ENCODE measurements at places on chromosomes 1 and 21.

DNA sequence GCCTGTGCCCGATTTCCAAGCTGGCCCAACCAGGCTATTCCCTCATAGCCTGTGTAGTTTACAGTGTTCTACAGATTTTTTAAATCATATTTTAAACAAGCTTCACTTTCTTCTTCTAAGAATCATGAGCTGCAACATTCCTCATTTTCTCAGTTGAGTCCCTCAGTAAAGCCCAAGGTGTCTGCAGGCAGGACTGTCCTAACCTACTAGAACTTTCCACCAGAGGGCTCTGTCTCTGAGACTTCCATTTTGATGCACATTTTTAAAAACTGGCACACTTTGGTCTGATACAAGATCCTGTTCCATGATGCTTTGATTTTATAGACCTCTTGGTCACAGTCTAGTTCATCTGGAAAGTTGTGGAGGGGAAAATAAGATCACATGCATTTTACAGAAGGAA lies 21.6 kb upstream of the SLAMF6 start:
- DNase-seq = no peak

DNA sequence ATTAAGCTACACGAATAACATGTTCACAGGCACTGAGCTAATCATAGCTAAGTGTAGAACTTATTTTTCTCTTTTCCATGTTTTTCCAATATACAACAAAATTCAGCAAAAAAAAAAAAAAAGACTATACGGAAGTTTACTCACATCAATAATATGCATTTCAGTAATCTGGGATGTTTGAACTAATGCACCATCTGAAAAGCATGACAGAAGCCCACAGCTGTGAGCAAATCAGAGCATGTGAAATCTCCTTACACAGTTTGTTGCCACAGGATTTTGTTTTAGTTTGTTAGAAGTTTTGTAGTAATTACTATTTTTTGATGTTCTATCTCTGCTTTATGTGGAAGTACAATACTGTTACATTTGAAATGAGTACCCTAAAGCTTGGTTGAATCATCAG lies 1051.7 kb downstream of the TTLL7 start:
- DNase-seq = no peak

GRCh38 chr1:83828456-83828855 lies 170.5 kb downstream of the TTLL7 start:
- no peak for DNase-seq

- DNase-seq = no peak
Observed at GRCh38 chr1:92031281-92032110, 1.7 kb downstream of the EPHX4 start.

- DNase-seq = no peak
Observed at GRCh38 chr1:162942916-162943559, 82.1 kb upstream of the CCDC190 start.

DNA sequence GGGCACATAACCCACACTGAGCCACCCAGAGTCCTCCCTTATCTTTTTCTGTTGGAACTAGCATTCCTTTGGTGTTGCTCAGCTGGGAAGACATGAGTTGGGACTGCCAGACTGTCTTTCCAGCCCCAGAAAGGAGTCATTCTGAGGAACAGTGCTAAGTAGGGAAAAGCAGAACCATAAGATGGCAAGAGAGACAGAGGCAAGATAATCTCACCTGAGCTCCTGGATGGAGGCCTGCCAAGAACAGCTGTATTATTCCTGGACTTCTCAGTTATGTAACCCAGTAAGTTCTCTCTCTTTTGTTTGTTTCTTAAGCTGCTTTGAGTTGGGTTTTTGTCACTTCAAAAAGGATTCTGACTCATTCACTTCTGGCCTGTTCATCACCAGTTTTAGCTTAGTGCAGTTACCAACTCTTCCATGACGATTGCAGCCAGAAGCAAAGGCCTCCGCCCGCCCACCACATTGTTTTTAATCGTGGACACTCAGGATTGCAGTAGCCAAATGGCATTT lies 134.4 kb downstream of the OMA1 start:
- no peak for DNase-seq

GRCh38 chr1:226958300-226958699 lies 18.2 kb downstream of the COQ8A start:
- DNase-seq = peak; percentile 28

GRCh38 chr1:11320153-11320936 lies 47.3 kb downstream of the UBIAD1 start:
- DNase-seq = no peak

Measured in left forelimb (tissue), 1 donor.